ENCODE measurements at places on chromosomes 1 and 21.

- no peak for DNase-seq
Observed at GRCh38 chr1:29811247-29811646, 574.9 kb downstream of the PTPRU start.

DNA sequence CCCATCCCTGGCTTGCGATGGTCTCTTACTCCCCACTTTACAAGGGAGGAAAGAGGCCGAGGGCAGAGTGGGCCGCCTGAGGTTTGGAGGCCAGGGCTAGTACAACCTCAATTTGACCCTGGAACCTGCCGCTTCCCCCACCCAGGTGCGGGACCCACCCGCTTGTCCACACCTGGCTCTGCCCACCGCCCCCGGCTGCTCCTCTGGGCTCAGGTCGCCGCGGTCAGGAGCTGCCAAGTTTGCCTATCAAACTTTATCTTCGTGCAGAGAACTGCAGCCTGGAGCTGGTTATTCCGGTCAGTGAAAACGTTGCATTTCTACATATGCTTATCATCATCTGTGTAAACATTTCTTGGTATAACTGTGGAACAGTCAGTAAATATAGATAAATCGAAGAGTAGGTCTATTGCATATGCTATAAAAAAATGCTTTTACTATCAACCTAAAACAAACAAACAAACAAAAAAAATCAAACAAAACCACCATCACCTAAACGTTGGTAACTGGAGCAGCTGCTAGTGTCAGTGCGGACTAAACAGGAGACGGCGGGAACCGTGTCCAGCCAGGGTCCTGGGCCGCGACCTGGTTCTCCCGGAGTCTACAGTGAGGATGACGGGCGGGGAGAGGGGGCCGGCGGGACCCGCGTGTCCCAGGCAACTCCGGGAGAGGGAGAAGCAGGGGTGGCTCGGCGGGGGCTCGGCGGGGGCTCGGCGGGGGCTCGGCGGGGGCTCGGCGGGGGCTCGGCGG, 906 bp upstream of the ADARB1 start:
- DNase-seq = no peak

GRCh38 chr1:67850151-67850551, 16.9 kb upstream of the GNG12 start:
- peak; percentile 70 for DNase-seq

DNA sequence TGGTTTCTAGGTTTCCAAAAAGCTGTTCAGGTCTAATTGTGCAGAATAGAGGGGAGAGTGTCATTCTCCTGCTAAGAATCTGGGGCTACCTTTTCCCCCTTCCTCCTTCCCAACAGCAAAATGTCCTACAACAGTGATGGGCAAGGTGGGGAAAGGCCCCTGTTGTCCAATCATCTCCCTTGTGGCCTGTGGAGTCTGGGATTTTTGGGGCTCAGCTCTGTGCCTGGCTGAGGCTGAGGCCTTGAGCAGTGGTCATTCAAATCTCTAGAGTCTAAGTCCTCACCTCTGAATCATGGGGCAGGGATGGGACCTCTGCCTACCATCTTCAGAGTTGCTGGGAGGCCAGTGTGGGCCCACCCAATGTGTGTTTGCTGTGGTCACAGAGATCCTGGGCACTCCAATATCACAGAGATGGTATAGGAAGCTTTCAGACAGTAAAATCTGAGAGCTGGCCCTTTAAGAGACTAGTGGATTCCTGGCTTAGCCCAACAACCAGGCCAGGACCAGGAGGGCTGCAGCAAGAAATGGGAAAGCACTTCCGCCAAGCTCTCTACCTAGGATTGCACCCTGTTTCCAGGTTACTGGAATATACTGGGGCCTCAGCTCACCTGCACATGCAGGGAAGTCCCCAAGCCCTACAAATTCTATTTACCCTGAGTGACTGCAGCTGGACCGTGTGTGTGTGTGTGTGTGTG, 28.5 kb upstream of the TENT5C start:
- no peak for DNase-seq

GRCh38 chr1:71521655-71522264, 440.9 kb upstream of the ZRANB2 start:
- DNase-seq = peak; percentile 54

GRCh38 chr1:15430787-15431570, 7.3 kb upstream of the CTRC start:
- peak; percentile 54 for DNase-seq

- peak; percentile 30 for DNase-seq
Observed at GRCh38 chr1:194102607-194103006, 916.2 kb upstream of the B3GALT2 start.

DNA sequence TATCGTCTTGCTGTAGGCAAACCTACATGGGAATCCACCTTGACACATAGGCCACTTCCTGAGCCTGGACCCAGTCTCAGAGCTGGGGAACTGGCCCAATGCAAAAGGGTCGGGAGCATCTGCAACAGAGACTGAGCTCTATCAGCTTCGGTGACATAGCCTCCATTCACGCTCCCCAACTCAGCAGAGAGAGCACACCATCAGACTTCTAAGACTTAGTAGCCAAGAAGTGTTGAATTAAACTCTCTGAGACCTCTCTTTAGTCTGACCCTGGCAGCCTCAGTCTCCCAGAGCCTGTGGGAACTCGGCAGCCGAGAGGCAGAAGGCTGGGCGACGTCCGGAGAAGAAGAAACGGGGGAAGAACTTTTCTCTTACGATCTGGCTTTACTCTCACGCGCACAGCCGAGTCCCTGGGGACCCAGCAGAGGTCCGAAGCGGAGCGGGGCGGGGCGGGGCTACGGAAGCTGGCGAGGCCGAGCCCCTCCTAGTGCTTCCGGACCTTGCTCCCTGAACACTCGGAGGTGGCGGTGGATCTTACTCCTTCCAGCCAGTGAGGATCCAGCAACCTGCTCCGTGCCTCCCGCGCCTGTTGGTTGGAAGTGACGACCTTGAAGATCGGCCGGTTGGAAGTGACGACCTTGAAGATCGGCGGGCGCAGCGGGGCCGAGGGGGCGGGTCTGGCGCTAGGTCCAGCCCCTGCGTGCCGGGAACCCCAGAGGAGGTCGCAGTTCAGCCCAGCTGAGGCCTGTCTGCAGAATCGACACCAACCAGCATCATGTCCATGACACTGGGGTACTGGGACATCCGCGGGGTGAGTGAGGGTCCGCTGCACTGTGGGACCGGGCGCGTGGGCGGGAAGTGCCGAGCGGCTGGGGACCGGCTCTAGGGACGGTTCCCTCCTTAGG, at the start of gene GSTM4:
Gene GSTM4, plus strand, starts transcription at position 485 of the 905 bp plus-strand sequence. Its CDS starts 291 bp downstream, at position 776.
- peak; percentile 76 for DNase-seq

DNA sequence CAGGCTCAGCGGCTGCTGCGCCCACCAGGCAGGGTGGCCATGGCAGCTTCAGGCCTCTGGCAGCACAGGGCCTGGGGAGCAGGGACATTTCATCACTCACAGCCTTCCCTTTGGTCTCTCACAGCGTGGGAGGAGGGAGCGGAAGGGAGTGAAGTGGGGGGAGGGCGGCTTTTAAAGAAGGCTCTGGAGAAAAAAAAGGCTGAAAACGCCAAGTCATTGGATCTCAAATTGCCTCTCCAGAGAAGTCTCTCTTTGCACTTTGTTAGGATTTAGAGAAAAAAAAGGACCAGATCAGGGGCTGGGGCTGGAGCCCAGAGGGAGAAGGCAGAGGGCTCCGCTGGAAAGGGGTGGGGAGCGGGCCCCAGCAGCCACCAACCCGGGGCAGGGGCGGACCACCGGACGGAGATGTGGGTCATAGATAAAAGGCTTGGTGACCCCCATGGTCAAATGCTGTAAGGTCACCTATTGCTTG, 209.9 kb downstream of the GRIK3 start:
- DNase-seq = no peak

- no peak for DNase-seq
Observed at GRCh38 chr1:30388386-30388785, 335.0 kb downstream of the MATN1 start.

DNA sequence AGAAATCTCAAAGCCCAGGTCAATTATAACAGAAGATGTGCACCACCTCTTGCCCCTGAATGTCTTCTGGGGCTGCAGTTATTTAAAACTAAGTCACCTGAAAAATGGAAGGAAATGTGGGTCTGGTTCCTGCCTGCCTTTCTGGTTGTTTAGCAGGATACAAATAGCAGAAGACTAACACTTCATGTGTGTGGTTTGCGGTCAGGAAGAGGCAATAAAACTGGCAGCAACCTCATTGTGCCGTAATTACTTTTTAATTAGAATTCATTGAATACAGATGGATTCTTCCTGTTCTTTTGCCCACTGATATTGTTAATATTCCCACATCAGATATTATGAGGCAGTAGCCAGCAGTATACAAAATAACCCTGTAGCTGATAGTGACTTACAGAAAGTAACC, 345.7 kb downstream of the ZNF326 start:
- DNase-seq = no peak

- DNase-seq = no peak
Observed at GRCh38 chr1:17229379-17229778, 19.5 kb upstream of the PADI3 start.
